ENCODE measurements at places on chromosomes 6 and 20. TPM values are rescaled to one million over a fixed set of nuclear protein-coding genes. Genes with fewer than 3 reads are reported as not detected.
A peak's percentile ranks its signal among the peaks of the same experiment; 100 is the strongest.

DNA sequence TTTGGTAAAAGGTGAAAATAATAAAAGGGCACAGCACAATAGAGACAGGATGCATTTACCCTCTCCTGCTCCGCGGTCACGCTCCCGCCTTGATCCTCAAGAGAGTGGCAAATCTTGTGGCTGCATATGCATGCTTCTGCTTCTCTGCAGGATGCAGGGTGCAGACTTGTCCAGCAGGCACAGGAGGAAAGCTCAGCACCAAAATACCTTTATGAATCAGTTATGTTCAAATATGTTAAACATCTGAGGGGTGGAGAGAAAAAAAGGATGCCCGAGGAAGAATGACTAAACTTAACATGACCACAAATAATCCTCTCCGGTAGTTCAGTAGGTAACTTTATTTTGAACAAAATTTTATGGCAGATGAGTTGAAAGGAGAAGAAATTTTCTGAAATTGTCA, 366.1 kb upstream of the SOX4 start:
- no peak for DNase-seq

HLA-DOA gene
- total RNA-seq = not detected

MROH8 gene
- 1.0 TPM for total RNA-seq

DNA sequence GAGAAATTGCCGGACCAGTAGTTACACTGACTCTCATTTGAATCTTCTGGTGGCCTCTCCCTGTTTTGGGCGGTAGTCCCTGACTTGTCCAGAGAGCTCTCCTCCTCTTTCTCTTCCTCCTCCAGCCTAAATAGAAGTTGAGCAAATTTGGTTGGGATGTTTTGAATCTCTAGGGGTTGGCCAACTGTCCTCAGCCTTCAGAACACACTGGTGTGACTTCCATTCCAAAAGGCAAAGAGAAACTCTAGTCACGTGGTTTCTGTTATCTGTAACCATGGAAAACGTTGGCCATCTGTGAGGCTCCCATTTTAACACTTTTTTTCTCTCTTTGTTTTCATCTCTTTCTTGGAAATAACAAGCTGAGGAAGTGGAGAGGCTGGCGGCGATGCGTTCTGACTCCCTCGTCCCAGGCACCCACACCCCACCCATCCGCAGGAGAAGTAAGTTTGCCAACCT, 275.3 kb downstream of the TBC1D7 start:
- no peak for DNase-seq

GHRH gene
- not detected for total RNA-seq

DNA sequence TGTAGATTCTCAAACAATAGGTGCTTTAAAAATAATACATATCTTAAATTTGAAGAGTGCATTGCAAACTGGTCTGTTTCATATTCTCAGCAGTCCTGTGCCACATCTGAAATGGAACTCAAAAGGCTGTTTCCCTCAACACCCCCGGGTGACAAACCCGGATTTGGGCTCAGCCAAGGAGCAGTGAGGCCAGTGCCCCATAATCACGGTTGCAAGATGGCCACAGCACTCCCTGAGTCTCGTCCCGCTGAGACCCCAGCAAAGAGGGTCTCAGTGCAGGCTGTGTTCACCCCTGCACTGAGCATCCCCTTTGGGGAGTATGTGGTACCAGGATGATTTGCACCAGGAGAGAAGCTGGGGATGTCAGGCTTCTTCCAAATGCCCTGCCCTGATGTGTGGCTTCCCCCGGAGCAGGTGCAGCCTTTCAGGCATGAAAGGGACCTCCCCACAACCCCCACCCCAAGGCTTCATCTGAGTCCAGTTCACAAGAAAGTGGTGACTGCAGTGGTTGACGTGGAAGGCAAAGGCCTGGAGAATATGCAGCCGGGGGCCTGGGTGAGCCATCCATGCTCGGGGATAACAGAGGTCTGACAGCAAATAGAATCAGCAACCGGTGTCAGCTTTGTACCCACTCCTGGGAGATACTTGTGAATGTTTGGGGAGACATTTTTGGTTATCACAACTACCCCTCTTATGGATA, 202.9 kb downstream of the SYNDIG1 start:
- DNase-seq = no peak

- DNase-seq = no peak
These were observed 6.2 kb downstream of the TULP1 start for GRCh38 chr6:35506536-35506935.

- DNase-seq = peak; percentile 74
These were observed 195.3 kb downstream of the MOXD1 start for GRCh38 chr6:132205946-132206345.

GRCh38 chr6:168277274-168277669, 42.3 kb downstream of the DACT2 start:
- DNase-seq = no peak

GRCh38 chr6:122610690-122611455, 668 bp downstream of the PKIB start:
- DNase-seq = peak; percentile 79

DNA sequence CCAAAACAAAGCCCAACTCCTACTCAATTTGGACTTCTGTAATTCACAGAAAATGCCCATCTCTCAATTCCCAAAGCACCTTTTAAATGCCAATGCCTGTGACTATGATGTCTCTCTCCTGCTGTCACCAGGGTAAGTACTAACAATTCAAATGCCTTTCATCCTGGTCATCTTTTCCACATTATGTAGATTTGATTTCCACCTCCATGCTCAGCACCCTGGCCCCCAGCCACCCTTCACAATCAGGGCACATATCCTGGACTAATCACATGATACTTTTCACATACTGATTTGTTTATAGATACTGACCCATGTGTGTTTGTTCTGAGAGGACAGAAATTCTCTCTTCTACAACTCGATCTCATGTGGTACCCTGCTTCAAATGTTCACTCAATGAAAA, 236.3 kb downstream of the PTPRK start:
- DNase-seq = no peak

GRCh38 chr20:48159145-48160008, 374.1 kb upstream of the SULF2 start:
- no peak for DNase-seq

GRCh38 chr6:121971931-121972335, 427.5 kb upstream of the HSF2 start:
- DNase-seq = no peak

DNA sequence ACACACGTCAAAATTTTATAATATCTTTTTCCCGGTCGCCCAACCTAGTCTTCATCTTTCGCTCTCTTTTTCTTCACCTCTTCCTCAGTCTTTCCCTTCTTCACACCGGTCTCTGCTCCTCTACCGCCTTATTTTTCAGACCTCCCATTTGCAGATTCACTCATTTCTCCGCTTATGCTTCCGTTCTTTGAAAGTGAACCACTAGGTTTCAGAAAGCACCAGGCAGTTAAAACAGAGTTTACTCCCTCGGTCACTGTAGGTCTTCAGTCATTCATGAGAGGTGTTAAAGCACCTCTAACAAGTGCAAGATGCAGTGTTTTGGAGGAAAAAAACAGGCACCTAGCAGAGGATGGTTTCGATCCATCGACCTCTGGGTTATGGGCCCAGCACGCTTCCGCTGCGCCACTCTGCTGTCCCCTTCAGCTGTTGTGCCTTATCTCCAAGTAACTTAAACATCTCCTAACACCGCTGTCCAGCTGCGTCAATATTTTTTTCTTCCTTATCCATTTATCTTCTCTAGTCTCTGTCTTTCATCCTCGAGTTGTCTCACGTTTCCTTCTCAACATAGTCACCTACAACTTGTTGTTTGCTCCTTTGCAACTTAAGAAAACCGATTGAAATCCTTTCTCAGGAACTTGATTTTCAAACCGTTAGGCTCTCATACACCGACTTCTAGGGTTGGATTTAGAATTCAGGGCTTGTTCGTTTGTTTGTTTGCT, 119.7 kb upstream of the ZNF184 start:
- DNase-seq = peak; percentile 85

DNA sequence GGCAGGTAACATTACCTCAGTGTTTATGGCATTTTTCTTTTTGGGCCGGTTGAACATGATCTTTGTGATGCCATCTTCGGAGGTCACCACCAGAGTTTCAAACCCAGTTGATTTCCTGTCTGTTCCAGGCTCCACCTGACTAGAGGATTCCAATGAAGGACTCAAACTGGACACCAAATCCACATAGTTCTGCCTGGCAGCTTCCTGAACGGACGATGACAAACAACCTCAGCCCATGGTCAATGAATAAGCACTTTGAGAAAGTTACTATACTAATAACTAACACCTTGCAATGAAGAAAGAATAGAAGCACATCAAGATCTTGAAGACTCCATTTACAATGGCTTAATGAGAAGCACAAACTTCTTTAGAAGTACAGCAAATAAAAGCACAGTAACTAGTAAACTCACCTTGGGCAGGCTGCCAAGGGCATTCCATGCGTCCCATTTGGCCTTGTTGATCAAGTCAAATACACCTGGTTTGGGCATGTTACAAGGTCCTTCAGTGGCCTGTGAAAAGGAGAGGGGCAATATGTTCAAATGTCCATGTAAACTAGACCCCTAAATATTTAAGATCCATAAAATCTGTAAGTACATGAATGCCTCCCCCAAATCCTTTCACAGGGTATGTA, 4.9 kb downstream of the ECI2 start:
- no peak for DNase-seq

NDRG3 gene
- total RNA-seq = 24.3 TPM

SH3BGRL2 gene
- total RNA-seq = 2.2 TPM

COMMD7 gene
- 100.0 TPM for total RNA-seq

DNA sequence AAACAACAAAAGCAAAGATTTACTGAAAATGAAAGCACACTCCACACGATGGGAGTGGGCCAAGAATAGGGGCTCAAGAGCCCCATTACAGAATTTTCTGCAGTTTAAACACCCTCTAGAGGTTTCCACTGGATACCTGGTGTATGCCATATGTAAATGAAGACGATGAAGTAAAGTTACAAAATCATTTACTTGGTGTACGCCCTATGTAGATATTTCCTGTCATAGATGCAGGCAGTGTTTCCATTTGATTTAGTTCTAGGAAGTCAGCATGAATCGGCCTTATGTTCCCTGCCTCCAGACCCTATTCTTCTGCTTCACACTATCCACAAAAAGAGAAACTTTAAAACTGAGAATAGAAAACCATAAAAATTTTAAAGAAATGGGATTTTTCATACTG, 404.4 kb upstream of the GJE1 start:
- DNase-seq = no peak

DNA sequence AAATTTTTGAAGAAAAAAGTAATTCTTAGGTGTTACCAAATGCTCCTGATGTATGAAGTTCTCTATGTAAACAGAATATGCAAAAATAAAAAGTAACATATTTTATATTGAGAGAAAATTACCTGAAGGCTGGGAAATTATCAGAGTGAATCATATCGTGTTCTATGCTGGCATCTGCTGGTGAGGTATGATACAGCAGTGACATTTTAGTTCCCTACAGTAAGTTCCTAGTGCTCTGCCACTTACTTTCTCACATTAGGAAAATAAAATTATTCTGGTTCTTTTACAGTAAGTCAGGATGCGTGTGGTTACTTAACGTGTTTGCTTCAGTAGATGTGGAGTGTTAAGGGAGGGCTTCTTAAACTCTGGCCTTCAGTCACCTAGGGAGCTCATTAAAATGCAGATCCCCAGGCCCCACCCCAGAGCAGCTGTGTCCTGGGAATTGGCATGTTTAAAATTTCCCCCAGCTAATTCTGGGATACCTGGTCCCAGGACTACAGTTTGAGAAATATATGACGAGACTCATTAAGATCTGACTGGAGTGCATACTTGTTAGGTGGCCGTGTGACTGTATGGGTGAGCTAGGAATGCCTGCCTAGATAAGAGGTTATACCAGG, 3.2 kb downstream of the ACTR5 start:
- peak; percentile 31 for DNase-seq

DNA sequence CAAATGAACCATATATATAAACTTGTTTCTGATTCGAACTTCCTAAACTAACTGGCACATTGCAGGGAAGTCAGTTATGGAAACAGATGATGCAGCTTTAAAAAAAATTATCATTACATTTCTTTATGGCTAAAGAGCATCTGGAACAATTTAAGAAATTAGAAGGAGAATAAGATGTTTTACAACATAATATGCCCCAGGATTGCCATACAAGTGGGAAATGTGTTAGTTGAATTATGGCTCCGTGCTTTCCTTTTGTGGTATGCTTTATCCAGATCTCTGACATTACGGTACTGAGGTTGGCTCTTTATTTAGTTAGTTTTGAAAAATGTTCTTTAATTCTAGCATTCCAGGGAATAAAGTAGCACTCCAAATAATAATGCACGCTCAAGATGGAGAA, 343.0 kb upstream of the ZFP64 start:
- no peak for DNase-seq

DNA sequence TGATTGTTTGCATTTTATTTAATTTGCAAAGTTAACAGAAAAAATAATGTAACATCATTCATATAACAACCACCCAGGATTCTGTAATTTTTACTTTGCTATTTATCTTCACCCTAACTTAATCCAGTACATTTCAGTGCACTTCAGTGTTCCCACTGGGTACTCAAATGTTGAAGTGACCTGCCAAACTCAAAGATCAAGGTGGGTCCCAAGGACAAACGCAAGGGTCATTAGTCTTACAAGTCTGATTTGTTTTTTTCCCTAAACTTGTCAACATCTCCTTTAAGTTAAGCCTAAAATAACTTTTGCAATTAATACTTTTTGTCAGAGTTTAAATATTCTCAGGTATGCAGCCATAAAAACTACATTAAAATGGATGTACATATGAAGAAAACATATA, 53.0 kb downstream of the MOXD1 start:
- no peak for DNase-seq

GRCh38 chr6:43149265-43149664, 21.8 kb upstream of the SRF start:
- no peak for DNase-seq

- peak; percentile 48 for DNase-seq
These were observed 112.9 kb downstream of the JARID2 start for GRCh38 chr6:15358579-15359327.

COL21A1 gene
- total RNA-seq = not detected

DNA sequence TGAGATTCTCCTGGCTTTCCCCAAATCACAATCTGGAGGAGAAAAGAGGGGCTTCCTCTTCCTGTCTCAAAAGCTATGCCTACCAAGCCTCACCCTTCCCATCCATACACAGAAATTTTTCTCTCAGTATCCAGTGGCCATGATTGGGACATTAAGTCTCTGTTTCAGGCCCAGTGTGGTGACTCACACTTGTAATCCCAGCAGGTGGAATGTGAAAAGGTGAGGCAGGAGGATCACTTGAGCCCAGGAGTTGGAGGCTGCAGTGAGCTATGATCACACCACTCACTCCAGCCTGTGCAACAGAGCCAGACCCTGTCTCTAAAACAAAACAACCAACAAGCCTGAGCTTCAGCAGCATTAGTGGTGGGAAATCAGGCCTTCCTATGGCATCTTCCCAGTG, 210.0 kb downstream of the OGFRL1 start:
- no peak for DNase-seq

SPTLC3 gene
- total RNA-seq = 8.3 TPM

TPD52L1 gene
- total RNA-seq = 328 TPM

GRCh38 chr20:52461582-52461981, 270.0 kb upstream of the ZFP64 start:
- no peak for DNase-seq

RPP21 gene
- total RNA-seq = 120 TPM

All from Caki2 (cell line).